ENCODE measurements at places on chromosomes 5 and 9. TPM values are rescaled to one million over a fixed set of nuclear protein-coding genes. Genes with fewer than 3 reads are reported as not detected.

SPATA6L gene
- 0.23 TPM for total RNA-seq

ADRA1B gene
- total RNA-seq: not detected

PCSK1 gene
- 1.6 TPM for total RNA-seq

TNFSF15 gene
- under 0.01 TPM for total RNA-seq

PCDHA2 gene
- 0.08 TPM for total RNA-seq

ENTPD2 gene
- total RNA-seq: not detected

PCAT7 gene
- 0.23 TPM for total RNA-seq

GPR151 gene
- not detected for total RNA-seq

All from smooth muscle cell of the coronary artery (primary cell).